ENCODE measurements at places on chromosomes 16 and 17. TPM values are rescaled to one million over a fixed set of nuclear protein-coding genes. Genes with fewer than 3 reads are reported as not detected.

The C17orf67 gene
- 3.7 TPM for total RNA-seq

The TSPOAP1 gene
- 21.9 TPM for total RNA-seq

The RHBDL3 gene
- total RNA-seq = 0.11 TPM

The CCDC200 gene
- total RNA-seq = not detected

The METTL2A gene
- 31.9 TPM for total RNA-seq

The KRT23 gene
- not detected for total RNA-seq

GRCh38 chr16:29848420-29849297 lies 14.4 kb downstream of the CDIPT start:
- peaks cover 5% of the 10 kb centered on the region for H3K4me1 ChIP-seq
- no peak overlapping the region for H3K27ac ChIP-seq
- DNase-seq = peak; percentile 68

- H3K4me3 ChIP-seq = no peak overlapping the region
- H3K27me3 ChIP-seq = peaks cover 4% of the 10 kb centered on the region
- no peak overlapping the region for H3K27ac ChIP-seq
- H3K4me1 ChIP-seq = no peaks in the 10 kb centered on the region
Measured at GRCh38 chr16:22887445-22887844, 73.5 kb downstream of the HS3ST2 start.

- peaks cover 65% of the 10 kb centered on the region for H3K36me3 ChIP-seq
- peak overlapping the region; percentile 42 for H3K27ac ChIP-seq
- DNase-seq = no peak
- H3K27me3 ChIP-seq = no peaks in the 10 kb centered on the region
- no peak overlapping the region for H3K4me3 ChIP-seq
Measured at GRCh38 chr17:59668816-59669215, 38.4 kb downstream of the PTRH2 start.

DNA sequence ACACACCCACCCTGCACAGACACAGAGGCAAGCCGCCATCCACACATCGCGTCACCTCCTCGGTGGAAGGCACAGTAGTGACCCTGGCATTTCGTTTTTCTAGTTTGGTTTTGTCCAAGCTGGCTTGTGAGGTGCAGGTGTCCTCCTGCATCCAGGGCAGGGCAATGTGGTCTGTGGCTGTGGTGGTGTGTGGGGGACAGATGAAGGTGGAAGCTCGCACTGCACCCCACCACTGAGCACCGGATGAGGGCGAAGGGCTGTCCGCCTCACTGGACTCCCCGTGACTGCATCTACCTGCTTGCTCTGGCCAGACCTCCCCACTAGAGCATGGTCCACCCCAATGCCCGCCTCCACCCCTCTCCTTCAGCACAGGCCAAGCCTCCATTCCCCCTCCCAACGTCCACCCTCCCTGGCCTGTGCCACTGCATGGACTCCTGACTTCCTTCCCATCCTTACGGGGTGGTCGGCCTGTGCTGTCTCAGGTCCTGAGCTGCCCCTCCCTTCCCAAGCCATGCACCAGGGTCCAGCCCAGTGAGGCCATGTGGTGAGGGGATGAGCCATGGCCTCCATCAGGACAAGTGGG lies 78.8 kb upstream of the CBX4 start:
- H3K4me1 ChIP-seq = no peaks in the 10 kb centered on the region
- no peak overlapping the region for H3K4me3 ChIP-seq
- no peaks in the 10 kb centered on the region for H3K27me3 ChIP-seq
- no peak for DNase-seq
- H3K27ac ChIP-seq = no peak overlapping the region
- no peaks in the 10 kb centered on the region for H3K36me3 ChIP-seq

DNA sequence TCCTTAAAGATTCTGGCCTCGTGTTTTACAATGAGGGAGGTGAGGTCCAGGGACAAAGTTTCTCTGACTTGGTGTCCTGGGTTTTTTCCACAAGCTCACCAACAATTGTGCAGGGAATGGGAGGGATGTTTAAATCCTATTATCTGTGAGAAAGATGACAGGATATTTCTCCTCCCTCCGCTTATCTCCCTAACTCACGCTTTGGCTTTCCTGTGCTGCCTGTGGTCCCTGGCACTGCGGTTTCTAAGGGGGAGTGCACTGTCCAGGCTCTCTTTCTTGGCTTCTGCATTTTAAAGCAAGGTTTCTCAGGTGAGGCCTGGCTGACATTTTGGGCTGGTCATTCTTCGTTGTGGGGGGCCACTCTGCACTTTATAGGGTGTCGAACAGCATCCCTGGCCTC lies 16.4 kb downstream of the GGA3 start:
- H3K27ac ChIP-seq = no peak overlapping the region
- H3K27me3 ChIP-seq = no peaks in the 10 kb centered on the region
- H3K4me1 ChIP-seq = peaks cover 40% of the 10 kb centered on the region

- peaks cover 30% of the 10 kb centered on the region for H3K27me3 ChIP-seq
- H3K4me3 ChIP-seq = peak overlapping the region; percentile 58
- no peaks in the 10 kb centered on the region for H3K36me3 ChIP-seq
- peak overlapping the region; percentile 53 for H3K27ac ChIP-seq
Measured at GRCh38 chr17:49341356-49341755, 20.7 kb downstream of the ZNF652 start.

DNA sequence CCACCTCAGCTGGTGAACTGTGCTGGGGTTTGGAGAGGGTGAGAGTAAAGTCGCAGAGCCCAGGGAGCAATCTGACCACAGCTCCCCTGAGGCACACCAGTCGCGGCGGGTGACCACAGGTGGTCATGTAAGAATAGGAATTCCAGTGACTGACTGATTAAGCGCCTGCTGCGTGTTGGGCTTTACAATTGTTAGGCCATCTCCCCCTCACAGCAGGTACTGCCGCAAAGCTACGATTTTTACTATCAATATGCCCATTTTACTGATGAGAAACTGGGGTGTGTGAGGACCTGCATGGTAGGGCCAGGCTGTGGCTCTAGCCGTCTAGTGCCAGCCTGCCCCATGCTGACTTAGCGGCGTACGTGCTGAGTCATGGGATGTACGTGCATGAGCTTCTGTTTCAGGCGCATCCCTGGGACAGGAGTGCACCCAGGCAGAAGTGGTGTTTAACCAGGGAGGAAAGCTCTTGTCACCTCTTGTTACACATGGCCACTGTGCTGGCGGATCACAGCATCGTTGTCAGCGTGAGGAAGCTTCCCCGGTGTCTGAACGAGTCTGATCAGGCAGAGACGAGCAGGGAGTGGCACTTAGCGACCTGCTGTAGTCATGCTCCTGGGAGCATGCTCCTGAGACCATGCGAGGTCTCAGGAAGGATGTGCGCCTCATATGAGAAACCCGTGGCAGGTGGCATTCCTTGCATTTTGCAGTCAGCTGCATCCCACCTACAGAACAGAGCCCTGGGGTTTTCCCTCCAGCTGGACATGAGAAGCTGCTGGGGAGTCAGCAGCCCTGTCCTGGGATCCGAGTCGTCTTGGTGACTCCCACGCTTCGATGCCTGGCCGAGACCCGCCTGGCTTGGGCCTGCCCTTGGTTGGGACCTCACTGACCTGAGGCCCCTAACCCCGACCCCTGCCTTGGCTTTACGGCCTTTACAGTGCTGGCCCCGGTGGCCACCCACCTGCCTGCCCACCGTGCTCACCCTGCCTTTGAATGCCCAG lies 163.7 kb upstream of the CHMP6 start:
- H3K27me3 ChIP-seq = no peaks in the 10 kb centered on the region
- H3K27ac ChIP-seq = no peak overlapping the region
- DNase-seq = no peak
- H3K4me3 ChIP-seq = no peak overlapping the region
- peaks cover 46% of the 10 kb centered on the region for H3K4me1 ChIP-seq

DNA sequence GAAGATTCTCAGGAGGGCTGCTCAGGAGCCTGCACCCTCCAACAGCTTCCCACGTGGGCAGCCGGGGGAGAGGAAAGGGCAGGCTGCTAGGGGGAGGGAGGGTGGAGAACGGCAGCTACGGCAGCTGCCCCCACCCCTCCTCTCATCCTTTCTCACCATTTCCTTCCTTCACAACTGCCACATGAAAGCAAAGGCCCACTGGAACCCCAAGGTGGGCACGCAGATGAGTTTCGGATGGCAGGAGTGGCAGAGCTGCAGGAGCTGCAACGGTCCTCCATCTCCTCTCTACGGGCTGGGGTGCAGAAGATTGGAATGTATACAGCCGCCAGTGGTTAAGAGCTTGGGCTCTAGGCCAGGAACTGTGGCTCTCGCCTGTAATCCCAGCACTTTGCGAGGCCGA lies 77.7 kb downstream of the GAS7 start:
- H3K4me1 ChIP-seq = peaks cover 12% of the 10 kb centered on the region
- no peak overlapping the region for H3K27ac ChIP-seq
- H3K27me3 ChIP-seq = peaks cover 2% of the 10 kb centered on the region
- no peak for DNase-seq
- H3K36me3 ChIP-seq = no peaks in the 10 kb centered on the region
- H3K4me3 ChIP-seq = no peak overlapping the region

DNA sequence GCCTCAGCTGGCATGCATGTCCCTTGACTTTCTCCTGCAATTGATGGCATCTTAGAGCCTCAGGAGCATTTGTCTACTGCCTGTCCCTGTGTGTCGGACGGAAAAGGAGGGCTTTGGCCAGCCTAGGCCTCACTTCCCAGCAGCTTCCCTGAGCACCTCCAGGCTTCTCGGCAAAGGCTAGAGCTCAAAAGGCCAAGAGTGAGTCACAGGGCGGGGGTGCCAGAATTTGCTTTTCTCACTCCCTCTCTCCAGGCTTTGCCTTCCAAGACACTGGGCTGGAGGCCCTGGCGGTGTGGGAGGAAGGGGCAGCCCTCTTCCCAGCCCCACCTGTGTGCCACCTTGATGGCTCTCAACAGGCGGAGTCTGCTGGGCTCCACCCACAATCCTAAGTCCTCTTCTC lies 107.3 kb upstream of the MAF start:
- peaks cover 3% of the 10 kb centered on the region for H3K27me3 ChIP-seq
- H3K4me1 ChIP-seq = peaks cover 12% of the 10 kb centered on the region
- H3K27ac ChIP-seq = no peak overlapping the region
- peaks cover 3% of the 10 kb centered on the region for H3K36me3 ChIP-seq
- no peak overlapping the region for H3K4me3 ChIP-seq

DNA sequence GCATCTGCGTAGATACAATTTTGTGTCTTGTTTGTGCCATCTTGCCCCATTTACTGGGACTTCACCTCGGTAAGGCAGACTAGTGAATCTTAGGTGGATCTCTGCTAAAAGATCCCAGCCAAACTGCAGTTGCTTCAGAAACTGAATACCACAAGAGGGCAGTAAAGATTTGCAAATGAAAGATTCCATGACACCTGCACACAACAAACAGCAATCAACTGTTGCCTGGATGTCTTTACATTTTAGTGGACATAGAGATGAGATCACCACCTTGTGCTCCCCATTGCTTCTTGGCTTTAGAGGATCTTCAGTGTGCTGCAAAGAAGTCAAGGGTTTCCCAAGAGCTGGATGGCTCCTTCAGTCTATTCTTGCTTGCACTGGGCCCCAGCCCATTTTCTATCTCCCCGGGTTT lies 119.2 kb upstream of the CACNG5 start:
- no peak for DNase-seq
- no peak overlapping the region for H3K4me3 ChIP-seq
- peak overlapping the region; percentile 15 for H3K27ac ChIP-seq
- no peaks in the 10 kb centered on the region for H3K27me3 ChIP-seq

- H3K27me3 ChIP-seq = no peaks in the 10 kb centered on the region
- DNase-seq = no peak
- no peak overlapping the region for H3K4me3 ChIP-seq
- H3K36me3 ChIP-seq = no peaks in the 10 kb centered on the region
- no peak overlapping the region for H3K27ac ChIP-seq
- no peaks in the 10 kb centered on the region for H3K4me1 ChIP-seq
Measured at GRCh38 chr17:72472106-72472505, 351.3 kb downstream of the SOX9 start.

DNA sequence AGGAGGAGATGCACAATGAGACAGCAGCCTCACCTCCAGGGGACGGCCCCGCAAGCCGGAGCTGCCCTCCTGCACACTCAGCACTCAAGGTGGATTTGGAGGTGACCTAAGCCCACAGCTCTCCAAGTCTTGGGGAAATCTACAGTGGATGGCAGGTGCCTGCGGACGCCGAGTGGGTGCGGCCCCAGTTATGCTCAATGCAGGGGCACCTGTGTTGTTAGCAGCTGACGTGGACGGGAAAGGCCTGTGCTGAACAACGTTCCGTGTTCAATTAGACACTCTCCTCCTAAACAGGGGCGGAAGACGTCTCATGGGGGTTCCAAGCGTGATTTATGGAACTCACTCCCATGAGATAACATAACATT lies 22.0 kb upstream of the METRNL start:
- no peak overlapping the region for H3K27ac ChIP-seq
- H3K4me1 ChIP-seq = peaks cover 7% of the 10 kb centered on the region
- peaks cover 4% of the 10 kb centered on the region for H3K27me3 ChIP-seq
- H3K36me3 ChIP-seq = no peaks in the 10 kb centered on the region
- DNase-seq = no peak
- no peak overlapping the region for H3K4me3 ChIP-seq

GRCh38 chr17:10001306-10001873 lies 96.3 kb upstream of the RCVRN start:
- H3K27ac ChIP-seq = no peak overlapping the region
- no peak overlapping the region for H3K4me3 ChIP-seq
- H3K36me3 ChIP-seq = no peaks in the 10 kb centered on the region
- no peaks in the 10 kb centered on the region for H3K4me1 ChIP-seq
- no peaks in the 10 kb centered on the region for H3K27me3 ChIP-seq
- DNase-seq = no peak

DNA sequence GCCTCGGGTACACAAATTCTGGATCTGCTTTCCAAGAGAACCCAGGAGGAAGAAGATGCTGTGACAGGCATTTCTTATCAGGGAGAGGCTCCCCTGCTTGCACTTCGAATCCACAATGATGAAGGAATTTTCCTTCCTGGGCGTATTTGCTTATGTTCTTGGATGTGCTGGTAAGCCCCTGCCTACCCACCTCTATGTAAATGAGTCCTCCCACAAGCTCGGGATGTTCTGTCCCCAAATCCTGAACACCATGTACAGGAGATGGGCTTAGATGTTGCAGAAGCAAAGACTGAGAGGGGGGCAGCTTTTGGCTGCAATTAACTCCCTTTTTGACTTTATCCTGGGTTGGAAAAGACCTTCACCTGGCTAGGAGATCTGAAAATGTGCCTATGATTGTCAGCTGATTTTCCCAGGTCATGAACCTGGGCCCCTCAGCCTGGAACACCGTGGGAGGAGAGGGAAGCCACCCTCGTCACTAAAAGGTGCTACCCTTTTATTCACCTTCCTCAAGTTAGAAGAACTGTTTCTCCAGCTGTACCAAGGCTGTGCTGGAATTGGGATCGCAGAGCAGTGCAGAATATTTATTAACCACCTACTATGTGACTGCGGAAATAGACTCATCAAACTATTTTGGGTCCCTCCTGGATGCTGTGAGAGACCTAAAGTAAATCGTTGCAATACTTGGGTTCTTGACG lies 150.1 kb downstream of the RBFOX1 start:
- DNase-seq = no peak
- no peaks in the 10 kb centered on the region for H3K36me3 ChIP-seq
- H3K27me3 ChIP-seq = no peaks in the 10 kb centered on the region
- no peak overlapping the region for H3K27ac ChIP-seq

Measured in activated T-helper 2 cell treated with anti-CD3 and anti-CD28 coated beads, Interferon-gamma antibody, Interleukin-2, Interleukin-4, amounts not matched to agents 10 μg/mL and 5 μg/mL and 100 μg/mL, durations not matched to agents 14 hours and 24 hours and 36 hours (primary cell).